ENCODE measurements at places on chromosomes 11 and 22. TPM values are rescaled to one million over a fixed set of nuclear protein-coding genes. Genes with fewer than 3 reads are reported as not detected.

Gene HTR3B
- total RNA-seq = not detected

DNA sequence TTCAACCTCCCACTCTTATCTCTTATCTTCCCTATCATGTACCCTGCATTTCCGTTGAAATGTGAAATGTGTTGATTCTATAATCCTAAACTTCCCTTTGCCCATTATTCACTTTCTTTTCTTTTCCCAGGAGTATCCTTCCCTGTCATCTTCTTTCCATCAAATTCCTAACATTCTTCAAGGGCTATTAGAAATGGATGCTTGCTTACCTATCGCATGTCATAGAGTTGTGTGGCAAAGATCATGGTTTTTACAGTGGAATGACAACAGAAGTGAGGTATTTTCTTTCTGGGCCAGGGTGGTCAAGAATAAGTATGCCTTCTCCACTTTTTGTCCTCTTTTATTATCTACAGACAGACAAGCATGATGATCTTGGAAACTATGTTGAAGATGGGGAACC, 124.4 kb upstream of the SLC5A12 start:
- DNase-seq = no peak

Gene ANO5
- 2.8 TPM for total RNA-seq

Gene MMP8
- total RNA-seq = 0.20 TPM

DNA sequence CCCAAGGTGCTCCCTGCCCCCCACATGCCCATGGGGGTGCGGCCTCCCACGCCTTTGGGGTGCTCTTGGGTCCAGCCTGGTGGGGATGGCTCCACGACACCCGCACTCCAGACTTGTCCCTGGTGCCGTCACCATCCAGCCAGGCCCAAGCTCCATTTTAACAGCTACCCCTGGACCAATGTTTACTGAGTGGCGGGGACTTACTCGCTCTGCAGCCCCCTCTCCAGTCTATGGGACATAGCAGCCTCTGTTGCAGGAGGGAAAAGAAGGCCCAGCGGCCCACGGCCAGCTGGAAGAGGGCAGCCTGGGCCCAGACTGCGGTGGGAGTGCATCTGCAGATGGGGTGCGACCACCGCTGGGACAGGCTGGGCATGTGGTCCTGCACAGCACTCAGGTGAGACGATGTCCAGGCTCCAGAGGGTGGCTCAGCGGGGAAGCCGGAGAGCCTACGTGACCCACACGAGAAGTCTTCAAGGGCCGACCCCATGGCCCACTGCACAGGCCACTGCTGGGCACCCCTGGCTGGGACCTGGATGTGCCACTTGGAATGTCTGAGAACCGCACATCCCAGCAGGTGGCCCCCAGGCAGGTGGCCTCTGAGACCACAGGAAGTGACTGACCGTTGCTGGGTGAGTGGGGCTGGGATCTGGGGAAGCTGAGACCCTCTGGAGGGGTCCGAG, 18.1 kb downstream of the IL17REL start:
- peak; percentile 54 for DNase-seq

Gene PDHX
- total RNA-seq = 11.8 TPM

Gene CTTN
- total RNA-seq = 215 TPM

GRCh38 chr11:5267033-5267563, 2.6 kb downstream of the HBE1 start:
- DNase-seq = no peak

Data from upper lobe of left lung (tissue), 6 donors.